ENCODE measurements at places on chromosomes 6 and 20.

DNA sequence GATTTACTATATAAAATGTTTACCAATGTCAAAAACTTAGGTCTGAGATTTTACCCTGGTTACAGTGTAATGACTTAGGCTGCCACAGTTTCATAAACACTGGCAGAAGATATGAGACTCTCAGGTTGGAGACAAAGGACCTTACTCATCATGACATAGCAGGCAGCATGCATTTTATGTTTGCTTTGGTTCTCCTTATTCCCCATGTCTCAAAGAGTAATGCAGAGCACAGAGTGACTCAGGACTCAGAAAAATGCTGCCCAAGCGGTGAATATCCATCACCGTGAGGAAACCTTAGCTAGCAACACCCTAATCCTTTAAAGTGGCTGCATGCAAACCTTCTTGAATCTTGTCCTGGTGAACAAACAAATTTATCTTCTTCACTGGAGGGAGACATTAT lies 112.1 kb upstream of the EYS start:
- no peak overlapping the region for H3K4me3 ChIP-seq
- no peak overlapping the region for H3K27ac ChIP-seq
- DNase-seq: no peak
- H3K36me3 ChIP-seq: no peaks in the 10 kb centered on the region
- H3K4me1 ChIP-seq: no peaks in the 10 kb centered on the region

GRCh38 chr20:57444394-57445048 lies 53.3 kb downstream of the RBM38 start:
- no peaks in the 10 kb centered on the region for H3K36me3 ChIP-seq
- H3K4me3 ChIP-seq: no peak overlapping the region
- peaks cover 30% of the 10 kb centered on the region for H3K27me3 ChIP-seq
- no peak overlapping the region for H3K27ac ChIP-seq
- H3K4me1 ChIP-seq: peaks cover 10% of the 10 kb centered on the region
- DNase-seq: no peak

- H3K36me3 ChIP-seq: no peaks in the 10 kb centered on the region
- no peak overlapping the region for H3K4me3 ChIP-seq
- no peak overlapping the region for H3K27ac ChIP-seq
- no peaks in the 10 kb centered on the region for H3K4me1 ChIP-seq
These were observed 77.8 kb upstream of the TGM3 start for GRCh38 chr20:2217857-2218539.

DNA sequence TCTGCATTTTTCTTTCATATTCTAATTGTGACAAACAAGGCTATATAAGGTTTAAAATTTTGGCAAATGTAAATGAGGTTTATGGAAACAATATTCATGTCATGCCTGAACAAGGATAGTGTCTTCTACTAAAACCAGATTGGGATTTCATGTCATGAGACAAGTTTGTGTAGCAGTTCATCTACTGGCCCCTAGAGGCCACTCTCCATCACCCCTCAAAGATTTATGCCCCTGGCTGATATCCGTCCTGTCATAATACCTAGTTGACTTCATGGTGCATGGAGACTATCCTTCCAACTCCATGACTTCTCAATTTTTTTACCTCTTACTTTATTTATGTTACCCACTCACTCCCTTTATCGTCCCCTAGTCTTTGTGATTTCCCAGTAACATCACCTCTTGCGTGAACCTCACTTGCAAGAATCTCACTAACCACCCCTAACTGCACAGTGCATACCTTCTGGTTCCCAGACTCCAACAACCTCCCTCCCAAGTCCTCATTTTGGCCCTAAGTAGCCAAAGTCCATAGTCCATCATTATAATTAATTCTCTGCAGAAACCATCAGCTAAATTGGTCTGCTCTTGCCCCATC lies 179.8 kb downstream of the TASP1 start:
- no peak overlapping the region for H3K4me3 ChIP-seq
- no peaks in the 10 kb centered on the region for H3K4me1 ChIP-seq
- DNase-seq: peak; percentile 26
- H3K27ac ChIP-seq: no peak overlapping the region

- no peaks in the 10 kb centered on the region for H3K27me3 ChIP-seq
- no peak overlapping the region for H3K27ac ChIP-seq
- H3K4me1 ChIP-seq: no peaks in the 10 kb centered on the region
- no peak overlapping the region for H3K4me3 ChIP-seq
These were observed 64.8 kb upstream of the KIF25 start for GRCh38 chr6:167932468-167933276.

GRCh38 chr6:19759117-19759880 lies 77.9 kb upstream of the ID4 start:
- DNase-seq: no peak
- no peaks in the 10 kb centered on the region for H3K27me3 ChIP-seq
- H3K36me3 ChIP-seq: no peaks in the 10 kb centered on the region
- no peaks in the 10 kb centered on the region for H3K4me1 ChIP-seq
- no peak overlapping the region for H3K27ac ChIP-seq
- no peak overlapping the region for H3K4me3 ChIP-seq

DNA sequence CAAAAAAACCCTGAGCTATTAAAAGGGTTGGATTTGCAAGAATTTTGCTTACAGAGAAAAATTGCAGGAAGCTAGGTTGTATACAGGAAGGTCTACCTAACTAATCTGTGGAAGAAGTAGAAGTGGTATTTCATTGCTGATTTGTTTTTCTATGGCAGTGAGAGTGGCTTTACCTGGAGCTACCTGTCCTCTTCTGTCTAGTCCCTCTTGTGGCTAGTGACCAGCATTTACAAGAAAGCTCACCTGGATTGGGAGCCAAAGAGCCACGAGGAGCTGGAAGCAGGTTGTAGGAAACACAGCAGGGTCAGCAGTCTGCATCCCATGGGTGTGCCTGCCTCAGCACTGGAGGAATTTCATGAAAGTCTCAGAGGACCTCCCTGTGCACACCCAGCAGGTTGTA lies 120.3 kb upstream of the RALGAPA2 start:
- no peak overlapping the region for H3K4me3 ChIP-seq
- H3K36me3 ChIP-seq: no peaks in the 10 kb centered on the region
- DNase-seq: no peak
- no peaks in the 10 kb centered on the region for H3K27me3 ChIP-seq
- H3K27ac ChIP-seq: no peak overlapping the region
